ENCODE measurements at places on chromosomes 16 and 17.

GRCh38 chr16:22381392-22381791, 7.0 kb upstream of the CDR2 start:
- DNase-seq, result no peak

DNA sequence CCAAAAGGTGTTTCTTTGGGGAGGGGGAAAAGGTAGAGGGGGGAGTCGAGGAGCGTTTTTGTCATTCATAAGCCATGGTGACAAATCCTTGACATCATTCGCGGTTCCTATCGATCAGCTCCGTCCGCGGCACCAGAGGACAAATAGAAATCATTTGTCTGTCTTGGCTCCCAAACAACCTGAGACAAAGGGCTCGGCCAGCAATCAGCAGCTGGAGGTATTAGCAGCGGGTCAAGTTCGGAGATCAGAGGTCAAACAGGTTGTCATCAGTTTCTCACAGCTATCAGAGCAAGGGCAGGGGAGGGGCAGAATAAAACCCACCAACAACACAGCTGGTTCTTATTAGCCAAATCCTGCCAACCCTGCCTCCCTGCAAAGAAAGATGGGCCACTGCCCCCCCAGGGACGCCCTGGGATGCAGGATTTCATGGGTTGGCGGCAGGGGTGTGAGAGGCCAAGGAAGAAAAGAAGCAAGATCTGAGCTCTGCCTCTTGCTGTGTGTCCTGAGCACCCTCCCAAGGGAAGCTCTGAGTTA, 145.3 kb upstream of the LHX1 start:
- no peak for DNase-seq

- DNase-seq, result no peak
These were observed 222.4 kb upstream of the AXIN2 start for GRCh38 chr17:65783845-65784334.

- no peak for DNase-seq
These were observed 3.8 kb downstream of the LITAFD start for GRCh38 chr16:8885674-8886592.

GRCh38 chr16:11268921-11269375, at the start of gene TNP2:
TSS of gene TNP2 (minus strand) at chr16:11269325. CDS start at chr16:11269262, 63 bp downstream.
- DNase-seq, result no peak

DNA sequence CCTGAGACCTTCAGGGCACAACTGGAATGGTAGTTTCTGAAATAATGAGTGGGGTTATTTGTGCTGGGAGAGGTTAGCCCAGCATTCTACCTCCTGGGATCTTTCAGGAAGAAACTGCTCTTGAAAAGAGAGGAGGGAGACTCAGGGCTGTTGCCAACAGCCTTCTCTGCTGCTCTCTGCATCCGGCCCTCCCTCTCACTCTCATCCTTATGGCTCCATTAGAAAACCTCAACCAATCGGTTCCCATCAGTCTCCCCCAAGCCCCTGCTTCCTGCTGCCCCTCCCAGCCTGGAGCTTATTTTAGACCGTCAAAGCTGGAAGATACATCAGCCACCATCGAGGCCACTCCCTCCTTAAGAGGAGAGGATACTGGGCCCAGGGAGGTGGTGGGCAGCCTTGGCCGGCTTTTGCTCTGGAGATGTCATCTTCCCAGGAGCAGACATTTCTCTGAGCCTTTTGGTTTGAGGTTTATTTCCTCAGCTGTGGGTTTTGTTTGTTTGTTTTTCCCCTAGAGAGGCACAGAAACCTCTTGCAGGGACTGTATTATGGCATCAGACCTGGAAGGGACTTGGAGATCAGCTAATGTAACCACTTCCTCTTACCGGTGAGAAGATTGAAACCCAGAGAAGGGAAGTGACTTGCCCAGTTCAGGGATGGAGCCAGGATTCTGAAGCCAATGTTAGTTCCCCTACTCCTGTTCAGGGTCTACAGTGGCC, 2.7 kb downstream of the MPRIP start:
- DNase-seq, result no peak

DNA sequence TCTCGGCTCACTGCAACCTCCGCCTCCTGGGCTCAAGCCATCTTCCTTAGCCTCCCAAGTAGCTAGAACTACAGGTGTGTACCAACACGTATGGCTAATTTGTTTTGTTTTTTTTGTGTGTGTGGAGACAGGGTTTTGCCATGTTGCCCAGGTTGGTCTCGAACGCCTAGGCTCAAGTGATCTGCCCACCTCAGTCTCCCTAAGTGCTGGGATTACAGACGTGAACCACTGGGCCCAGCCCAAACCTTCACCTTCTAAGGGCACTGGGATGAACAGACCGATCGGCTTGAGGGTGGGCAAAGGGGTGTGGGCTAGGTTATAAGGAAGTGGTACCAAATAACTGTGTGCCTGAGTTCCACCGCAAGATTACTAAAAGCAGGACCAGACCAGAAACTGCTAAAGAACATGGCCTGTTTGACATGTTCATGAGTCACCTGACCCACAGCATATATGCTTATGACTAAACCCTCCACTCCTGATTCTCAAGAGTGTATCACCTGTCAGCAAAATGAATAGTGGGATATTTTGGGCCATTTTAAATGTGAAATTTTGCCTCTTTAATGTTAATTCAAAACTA, 8.1 kb downstream of the TMEM97 start:
- DNase-seq, result no peak
